ENCODE measurements at places on chromosomes 3 and 15. TPM values are rescaled to one million over a fixed set of nuclear protein-coding genes. Genes with fewer than 3 reads are reported as not detected.

- DNase-seq, result no peak
Observed at GRCh38 chr3:134822090-134822489, 27.0 kb downstream of the EPHB1 start.

GRCh38 chr3:132342183-132342582 lies 25.0 kb downstream of the ACP3 start:
- DNase-seq, result no peak

- DNase-seq, result no peak
Observed at GRCh38 chr3:9332250-9333030, 30.4 kb upstream of the THUMPD3 start.

DNA sequence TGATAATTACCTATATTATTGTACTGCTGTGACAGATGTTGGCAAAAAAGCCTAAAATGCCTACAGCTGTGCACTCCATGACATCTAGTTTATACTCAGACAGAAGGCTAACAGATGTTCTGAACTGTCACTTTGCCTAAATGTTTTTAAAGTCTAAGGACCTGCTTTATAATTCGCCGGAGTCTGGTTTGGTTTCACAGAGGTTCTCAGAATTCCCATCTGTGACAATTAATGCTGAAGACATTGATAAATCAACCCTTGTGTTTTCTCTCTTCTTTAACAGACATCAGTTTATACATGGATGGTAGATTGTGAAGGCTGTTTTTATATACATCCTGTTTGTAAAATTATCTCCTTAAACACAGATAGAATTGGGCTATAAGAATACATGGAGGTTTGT lies 19.8 kb upstream of the SOX2 start:
- DNase-seq, result no peak

- no peak for DNase-seq
Observed at GRCh38 chr3:167306319-167306718, 73.8 kb downstream of the ZBBX start.

Gene PAQR5
- not detected for total RNA-seq

Gene NAALADL2
- total RNA-seq, result not detected

Gene SLC12A1
- total RNA-seq, result not detected

DNA sequence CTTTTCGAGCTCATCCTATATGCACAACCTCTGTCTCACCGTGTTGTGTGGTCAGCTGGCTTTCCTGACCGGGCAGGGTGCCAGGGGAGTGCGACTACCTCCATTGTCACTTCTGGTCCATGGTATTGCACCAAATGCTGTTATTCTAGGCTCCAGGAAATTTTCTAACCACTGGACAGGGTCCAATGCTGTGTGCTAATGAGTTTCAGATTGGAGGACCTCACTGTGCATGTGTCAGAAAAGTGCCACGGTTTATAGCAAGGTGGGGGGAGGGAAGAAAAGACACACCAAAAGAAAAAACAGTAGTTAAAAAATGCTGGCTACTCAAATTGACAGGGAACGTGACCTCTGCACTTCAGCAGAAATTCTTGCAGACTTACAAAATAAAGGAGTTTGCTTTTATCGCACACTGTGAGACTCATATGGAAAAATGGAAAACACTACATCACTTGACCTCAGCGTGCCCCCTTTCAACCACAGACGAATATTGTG lies 480.1 kb downstream of the FOXP1 start:
- DNase-seq, result no peak

Gene CPN2
- total RNA-seq, result not detected

DNA sequence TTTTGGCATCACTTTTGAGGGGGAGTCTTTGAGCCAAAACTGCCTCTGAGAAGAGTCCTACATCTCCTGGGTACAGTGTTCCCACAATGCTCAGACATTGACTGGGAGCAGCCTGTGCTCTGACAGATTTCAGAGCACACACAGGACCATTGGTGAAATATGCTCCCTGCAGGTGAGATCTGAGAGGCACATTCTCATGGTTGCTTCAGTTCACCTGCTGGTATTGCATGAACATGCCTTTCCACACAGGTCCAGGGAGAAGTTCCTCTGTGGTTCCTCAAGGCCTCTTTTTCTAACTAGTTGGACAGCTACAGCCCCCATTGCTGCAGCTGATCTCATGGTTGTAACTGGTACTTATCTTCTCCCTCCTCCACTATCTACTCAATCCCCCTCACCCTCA lies 37.0 kb downstream of the FOXL2 start:
- DNase-seq, result no peak

GRCh38 chr3:55330756-55331155 lies 156.3 kb downstream of the WNT5A start:
- no peak for DNase-seq

Gene C3orf22
- total RNA-seq, result not detected

- no peak for DNase-seq
Observed at GRCh38 chr3:56775838-56776555, 25.8 kb downstream of the ARHGEF3 start.

Measured in activated T-helper 2 cell treated with anti-CD3 and anti-CD28 coated beads, Interferon-gamma antibody, Interleukin-2, Interleukin-4, amounts not matched to agents 10 μg/mL and 5 μg/mL and 100 μg/mL, durations not matched to agents 14 hours and 24 hours and 36 hours (primary cell).